ENCODE measurements at places on chromosomes 2 and 18.

- DNase-seq: no peak
Observed at GRCh38 chr2:218043701-218044109, 25.3 kb upstream of the RUFY4 start.

- peak; percentile 79 for DNase-seq
Observed at GRCh38 chr2:241702155-241703031, 554 bp downstream of the ING5 start.

DNA sequence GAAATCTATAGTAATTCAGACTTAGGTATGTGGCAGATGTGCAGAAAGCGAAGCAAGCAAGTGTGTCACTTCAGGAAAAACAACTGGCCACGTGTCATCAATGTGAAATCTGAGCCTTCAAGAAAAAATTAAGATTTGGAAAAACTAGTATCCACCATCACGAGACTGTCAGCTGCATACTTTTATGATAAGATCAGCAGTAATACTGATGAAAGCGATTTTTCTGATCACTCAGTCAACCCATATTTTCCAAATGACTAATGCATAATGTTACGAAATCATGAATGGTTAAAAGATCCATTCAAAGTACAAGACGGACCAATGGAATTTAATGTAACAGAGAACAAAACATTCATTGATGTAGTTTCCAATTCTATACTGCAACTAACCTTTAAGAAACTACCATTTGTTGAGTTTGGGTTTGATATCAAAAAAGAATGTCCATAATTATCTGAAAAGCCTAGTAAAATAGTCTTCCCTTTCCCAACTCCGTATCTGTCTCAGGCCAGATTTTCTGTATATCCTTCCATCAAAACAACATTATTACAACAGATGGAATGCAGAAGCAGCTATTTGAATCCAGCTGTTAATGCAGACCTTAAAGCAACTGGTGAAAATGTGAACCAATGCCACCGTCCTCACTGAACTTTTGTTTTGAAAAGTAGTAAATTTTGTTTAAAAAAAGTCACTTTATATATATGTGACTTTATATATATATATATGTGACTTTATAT is 17.0 kb upstream of the BCL2 start:
- DNase-seq: no peak

- DNase-seq: no peak
Observed at GRCh38 chr2:208415255-208415654, 8.7 kb downstream of the PTH2R start.
